ENCODE measurements at places on chromosomes 6 and 20.

DNA sequence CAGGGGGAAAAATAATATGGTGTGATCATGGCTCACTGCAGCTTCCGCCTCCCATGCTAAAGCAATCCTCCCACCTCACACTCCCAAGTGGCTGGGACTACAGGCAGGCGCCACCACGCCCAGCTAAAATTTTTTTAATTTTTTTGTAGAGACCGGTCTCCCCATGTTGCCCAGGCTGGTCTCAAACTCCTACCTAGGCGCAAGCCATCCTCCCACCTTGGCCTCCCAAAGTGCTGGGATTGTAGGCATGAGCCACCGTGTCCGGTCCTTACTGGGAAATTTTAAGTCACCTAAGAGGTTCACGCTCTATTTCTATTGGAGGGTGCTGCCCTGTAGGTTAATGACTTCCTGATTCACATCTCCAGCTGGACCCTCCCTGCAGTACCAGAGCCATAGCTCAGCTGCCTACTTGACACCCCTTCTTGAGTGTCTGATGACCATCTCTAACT lies 626 bp upstream of the CDK5RAP1 start:
- peak; percentile 64 for DNase-seq

DNA sequence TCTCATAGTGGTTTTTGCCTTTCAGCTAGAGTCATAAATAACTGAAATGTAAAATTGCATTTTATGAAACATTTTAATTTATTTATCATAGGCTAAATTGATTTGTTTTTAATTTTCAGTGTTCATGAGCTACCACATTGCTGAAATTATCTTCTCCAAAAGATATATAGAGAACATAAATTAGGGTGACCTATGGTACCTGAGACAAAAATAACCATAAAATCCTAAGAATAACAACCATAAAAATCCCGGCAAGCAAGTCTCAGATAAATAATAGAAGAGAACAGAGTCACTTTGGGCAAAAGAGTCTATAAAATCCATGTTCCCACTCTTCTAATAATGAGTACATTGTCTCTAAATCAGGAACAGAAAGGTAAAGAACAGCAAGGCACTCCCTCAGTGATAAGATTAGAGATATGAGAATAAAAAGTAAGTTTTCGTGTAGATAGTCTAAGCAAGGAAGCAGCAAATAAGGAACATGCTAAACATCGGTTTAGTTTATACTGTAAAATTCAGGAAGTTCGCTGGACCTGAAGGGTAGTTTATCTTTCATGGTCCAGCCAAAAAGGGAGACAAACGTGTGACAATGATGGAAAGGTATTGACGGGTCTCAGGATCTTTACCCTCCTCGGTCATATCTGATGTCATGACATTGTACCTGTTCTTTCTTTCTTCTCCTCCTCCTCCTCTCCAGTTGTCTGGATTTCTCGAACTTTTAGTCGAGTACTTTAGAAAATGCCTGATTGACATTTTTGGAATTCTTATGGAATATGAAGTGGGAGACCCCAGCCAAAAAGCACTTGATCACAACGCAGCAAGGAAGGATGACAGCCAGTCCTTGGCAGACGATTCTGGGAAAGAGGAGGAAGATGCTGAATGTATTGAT lies 117.6 kb downstream of the TMEM242 start:
- DNase-seq = no peak

DNA sequence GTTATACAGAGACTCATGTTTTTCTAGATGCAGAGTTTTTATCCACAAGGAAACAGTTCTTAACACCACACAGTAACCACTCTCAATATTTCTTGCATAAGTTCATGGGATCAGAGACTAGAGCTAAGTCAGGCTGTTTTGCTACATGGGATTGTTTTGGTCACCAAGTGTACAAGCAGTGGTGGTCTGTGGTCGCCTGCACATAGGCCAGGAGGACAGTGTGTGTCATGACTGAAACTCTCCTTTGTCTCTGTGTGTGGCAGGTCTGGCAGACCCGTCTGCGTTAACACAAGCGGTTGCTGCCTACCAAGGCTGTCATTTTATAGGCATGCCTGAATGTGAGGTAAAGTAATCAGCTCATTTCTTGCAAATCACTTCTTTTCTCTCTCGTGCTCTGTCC lies 18.9 kb downstream of the WRNIP1 start:
- no peak for DNase-seq

- no peak for DNase-seq
Measured at GRCh38 chr6:149220882-149221773, 96.4 kb upstream of the TAB2 start.

- peak; percentile 41 for DNase-seq
Measured at GRCh38 chr6:145815309-145816274, 997 bp upstream of the FBXO30 start.

Data from hematopoietic multipotent progenitor cell treated with erythropoietin and hydrocortisone succinate and interleukin-3 and kit ligand, for 4 days (in vitro differentiated cells).